GF-D8 (cell line): ENCODE measurements at places on chromosomes 6 and 20.

GRCh38 chr6:465531-466348 lies 74.2 kb downstream of the IRF4 start:
- DNase-seq = no peak

- DNase-seq = no peak
Observed at GRCh38 chr6:12152023-12152970, 137.9 kb upstream of the EDN1 start.

DNA sequence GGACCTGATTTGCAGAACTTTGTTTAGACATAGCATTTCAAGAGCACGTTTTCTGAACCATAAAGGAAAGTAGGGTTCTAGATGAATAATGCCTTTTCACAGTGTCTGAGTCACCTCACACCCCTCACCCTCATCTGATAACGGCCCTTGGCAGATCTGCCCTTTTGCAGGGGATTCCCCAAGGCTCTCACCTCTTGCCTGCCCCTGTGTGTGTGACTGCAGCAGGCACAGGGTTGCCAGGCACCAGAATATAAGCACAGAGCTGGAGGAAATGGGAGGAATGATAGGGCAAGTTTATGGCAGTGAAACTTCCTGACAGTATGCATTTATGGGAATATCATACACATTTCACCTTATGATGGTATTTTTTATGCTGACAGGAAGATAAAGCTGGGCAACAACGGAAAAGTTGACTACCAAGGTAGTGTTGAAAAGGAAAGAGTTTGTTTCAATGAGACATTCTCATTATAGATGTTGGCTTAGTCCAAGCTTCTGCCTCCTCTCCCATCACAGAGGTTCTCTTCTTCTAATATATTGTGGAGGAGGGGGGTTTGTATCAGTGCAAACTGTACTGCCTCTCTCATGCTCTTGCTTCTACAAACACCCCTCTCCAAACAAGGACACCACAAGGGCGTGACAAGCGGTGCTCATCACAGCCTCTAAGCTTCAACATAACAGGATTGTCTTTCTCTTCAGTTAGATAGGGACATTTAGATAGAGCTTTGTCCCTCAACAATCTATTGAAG lies 101.5 kb upstream of the BACH2 start:
- peak; percentile 19 for DNase-seq

- DNase-seq = no peak
Observed at GRCh38 chr6:4486568-4487315, 289.5 kb upstream of the CDYL start.

DNA sequence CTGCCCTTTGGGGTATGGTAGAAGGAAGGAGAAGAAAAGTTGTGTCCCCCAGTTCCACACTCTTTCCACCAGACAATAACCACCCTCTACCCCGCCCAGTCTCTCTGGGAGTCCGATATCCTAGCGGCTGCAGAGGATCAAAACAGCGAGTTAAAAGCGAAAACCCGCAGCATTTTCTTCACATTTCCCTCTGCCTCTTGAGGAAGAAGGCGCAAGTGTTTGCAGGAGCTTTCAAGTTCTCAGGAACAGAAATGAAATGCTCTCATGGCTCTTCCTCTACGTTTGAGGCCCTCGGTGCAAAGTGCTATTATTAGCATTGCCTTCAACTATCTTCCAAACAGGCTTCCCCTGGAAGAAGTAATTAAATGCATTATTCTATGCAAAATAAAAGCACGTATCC lies 52.2 kb upstream of the CCDC167 start:
- no peak for DNase-seq

GRCh38 chr20:10497283-10497682 lies 62.2 kb downstream of the SLX4IP start:
- no peak for DNase-seq

GRCh38 chr6:112268654-112269053 lies 14.3 kb upstream of the LAMA4 start:
- DNase-seq = no peak

- DNase-seq = no peak
Observed at GRCh38 chr6:12653486-12653885, 63.1 kb upstream of the PHACTR1 start.

DNA sequence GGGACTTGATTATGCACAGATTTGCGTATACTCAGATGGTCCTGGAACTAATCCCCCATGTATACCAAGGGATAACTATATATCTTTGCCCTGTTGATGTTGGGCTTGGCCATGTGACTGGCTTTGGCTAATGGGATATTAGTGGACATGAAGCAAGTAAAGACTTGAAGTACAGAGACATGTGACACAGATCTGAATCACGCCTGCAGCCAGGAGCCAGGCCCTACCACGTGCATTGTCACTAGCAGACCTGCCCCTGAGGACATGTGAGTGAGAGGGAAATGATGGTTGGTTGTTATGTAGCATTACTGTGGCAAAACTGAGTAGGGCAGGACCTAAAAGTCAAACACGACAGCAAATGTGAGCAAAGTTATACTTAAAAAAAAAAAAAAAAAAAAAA lies 155.7 kb downstream of the AKAP7 start:
- DNase-seq = no peak

DNA sequence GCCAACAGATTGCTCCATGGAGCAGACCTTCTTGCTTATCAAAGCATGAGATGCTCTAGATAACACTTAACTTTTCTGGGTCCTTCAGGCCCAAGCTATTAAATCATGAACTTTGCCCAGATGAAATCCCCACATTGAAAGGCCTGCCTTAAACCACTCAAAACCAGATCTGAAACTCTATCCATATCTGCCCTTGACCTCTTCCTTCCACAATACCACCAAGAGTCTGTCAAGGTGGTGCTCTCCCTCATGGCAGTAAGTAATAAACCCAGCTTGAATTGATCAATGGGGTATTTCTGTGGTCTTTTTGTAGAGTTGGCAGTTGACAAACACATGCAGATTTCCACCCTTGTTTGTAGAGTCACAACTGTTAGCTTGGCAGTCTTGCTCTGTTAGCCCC lies 135.5 kb downstream of the ISM1 start:
- no peak for DNase-seq

- DNase-seq = no peak
Observed at GRCh38 chr6:53411451-53411850, 62.7 kb upstream of the ELOVL5 start.

- no peak for DNase-seq
Observed at GRCh38 chr6:41602864-41603608, 35.2 kb upstream of the MDFI start.

DNA sequence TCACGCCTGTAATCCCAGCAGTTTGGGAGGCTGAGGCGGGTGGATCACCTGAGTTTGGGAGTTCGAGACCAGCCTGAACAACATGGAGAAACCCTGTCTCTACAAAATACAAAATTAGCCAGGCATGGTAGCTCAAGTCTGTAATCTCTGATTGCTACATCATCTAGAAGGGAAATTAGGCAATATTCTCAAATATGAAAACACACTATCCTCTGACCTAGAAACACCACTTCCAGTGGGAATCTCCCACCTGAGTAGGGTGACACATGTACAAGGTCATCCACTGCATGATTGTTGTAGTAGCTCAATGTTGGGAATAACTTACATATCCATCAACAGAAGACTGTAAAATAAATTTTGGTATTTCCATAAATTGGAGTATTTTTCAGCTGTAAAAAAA lies 19.1 kb upstream of the SIRPD start:
- peak; percentile 13 for DNase-seq

DNA sequence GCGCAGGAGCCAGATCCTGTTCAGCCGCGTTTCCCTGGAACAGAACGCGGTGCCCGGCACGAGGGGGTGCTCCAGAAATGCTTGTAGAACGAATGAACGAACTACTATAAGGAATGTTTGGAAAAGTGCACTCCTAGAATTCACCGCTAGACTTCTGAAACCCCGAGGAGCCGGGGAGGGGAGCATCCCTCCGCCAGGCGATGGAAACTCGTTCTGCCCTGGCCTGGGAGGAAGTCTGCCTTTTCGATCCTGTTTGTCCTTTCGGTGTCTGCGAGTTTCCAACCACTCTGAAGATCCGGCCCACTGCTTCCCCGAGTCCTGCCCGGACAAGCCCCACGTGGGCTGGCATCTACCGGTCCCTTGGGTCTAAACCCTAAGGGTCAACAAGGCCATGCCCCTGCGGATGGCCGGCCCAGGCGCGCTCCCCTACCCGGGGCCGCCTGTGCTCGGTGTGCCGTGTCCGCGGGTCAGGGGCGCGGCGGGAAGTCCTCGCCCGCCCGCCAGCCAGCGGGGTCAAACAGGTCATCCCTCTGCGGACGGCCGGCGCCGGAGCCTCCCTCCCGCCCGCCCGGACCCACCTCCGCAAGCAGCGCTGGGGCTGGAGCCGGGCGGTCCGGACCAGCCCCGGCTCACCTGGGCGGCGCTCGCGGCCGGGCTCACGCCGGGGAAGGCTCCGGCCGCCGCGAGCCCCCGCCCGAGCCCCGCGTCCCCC lies 526 bp downstream of the SULF2 start:
- no peak for DNase-seq

DNA sequence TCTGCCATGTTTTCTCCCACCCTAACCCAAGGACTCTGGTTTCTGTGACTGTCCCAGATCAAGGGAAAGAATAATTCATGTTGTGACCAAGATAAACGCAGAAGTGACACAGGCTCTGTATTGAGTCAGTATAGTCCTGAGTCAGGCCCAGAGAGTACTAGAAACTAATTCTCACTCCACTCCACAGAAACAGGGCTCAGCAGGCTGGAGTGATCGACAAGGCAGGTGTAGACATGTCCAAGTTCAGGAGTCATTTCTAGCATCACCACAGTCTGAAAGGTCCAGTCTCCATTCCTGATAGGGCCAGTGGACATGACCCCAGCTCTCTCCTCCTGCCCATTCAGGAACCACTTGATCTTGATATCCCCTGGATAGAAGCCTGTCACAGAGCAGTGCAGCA lies 2.7 kb downstream of the HLA-DOB start:
- DNase-seq = no peak

DNA sequence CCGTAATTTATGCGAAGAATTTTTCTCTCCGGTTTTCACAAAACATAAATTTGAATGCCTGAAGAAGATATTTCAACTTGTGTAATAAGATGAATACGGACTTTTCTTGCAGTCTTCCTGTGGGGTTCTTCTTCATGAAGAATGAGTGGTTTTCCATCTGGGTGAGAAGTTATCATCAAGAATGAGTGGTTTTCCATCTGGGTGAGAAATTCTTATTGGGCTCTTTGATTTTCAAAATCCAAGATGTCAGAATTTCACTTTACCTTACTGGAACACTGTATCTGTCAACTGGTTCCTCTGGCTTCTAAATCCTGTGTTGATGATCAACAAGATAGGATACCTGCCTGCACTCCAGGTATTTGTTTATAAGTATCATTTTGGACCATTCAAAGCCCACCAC lies 160.1 kb upstream of the C6orf118 start:
- no peak for DNase-seq

DNA sequence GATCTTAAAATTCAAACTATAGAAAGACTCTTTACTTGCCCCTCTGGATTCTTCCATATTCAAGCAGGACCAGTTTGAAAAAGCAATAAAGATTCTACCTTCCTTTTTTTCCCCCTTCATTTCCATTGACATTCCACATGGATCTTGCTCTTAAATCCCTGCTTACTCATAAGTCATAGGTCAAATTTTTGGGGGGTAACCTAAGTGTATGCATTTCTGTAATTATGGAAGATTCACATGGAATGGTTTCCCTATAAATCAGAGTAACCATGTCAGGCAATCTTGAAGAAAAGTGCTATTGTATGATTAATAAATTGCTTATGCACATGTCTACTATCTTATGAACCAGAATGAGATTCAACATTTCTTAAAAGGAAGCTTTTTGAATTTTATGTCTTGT lies 551.0 kb downstream of the HAO1 start:
- DNase-seq = no peak

DNA sequence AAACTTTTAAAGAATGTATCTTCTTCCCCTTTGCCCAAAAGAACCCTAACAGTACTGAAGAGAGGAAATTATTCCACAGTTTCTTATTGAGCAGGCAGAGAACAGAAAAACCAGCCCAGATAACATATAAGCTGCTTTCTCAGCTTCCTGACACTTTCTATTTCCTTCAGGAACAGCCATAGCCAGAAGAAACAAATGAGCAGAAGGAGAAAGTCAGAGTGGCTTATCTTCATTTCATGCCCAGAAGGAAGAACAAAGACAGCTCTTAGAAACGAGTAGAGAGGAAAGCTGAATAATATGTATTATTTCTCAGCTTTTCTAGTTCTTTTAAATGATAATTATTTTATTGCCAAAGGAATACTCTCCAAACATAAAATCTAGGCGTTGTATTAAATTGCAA lies 793.7 kb downstream of the GRIK2 start:
- no peak for DNase-seq

DNA sequence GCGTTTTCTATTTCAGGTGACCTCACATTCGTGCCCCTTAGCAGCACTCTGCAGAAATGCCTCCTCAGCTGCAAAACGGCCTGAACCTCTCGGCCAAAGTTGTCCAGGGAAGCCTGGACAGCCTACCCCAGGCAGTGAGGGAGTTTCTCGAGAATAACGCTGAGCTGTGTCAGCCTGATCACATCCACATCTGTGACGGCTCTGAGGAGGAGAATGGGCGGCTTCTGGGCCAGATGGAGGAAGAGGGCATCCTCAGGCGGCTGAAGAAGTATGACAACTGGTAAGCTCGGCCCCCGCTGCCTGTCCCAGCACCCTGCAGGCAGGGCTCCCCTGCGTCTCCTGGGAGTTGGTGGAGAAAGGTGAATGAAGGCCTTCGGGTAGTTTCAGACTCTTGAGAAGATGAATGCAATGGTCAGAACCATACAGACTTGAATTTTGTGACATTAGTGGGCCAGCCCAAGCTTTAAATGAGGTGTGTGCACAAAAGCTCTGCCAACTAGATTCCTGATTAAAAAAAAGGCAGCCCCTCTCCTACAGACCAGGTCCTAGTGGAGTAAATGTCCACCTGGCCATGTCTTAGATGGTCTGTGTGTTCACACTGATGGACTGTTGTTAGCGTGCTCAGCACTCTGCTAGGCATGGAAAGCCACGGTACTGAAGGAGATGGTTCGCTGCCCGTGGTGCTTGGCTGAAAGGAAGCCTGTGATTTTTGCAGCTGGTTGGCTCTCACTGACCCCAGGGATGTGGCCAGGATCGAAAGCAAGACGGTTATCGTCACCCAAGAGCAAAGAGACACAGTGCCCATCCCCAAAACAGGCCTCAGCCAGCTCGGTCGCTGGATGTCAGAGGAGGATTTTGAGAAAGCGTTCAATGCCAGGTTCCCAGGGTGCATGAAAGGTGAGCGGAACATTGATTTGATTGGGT lies 708 bp downstream of the PCK1 start:
- DNase-seq = no peak

- DNase-seq = no peak
Observed at GRCh38 chr6:143399176-143399575, 51.3 kb downstream of the ADAT2 start.

DNA sequence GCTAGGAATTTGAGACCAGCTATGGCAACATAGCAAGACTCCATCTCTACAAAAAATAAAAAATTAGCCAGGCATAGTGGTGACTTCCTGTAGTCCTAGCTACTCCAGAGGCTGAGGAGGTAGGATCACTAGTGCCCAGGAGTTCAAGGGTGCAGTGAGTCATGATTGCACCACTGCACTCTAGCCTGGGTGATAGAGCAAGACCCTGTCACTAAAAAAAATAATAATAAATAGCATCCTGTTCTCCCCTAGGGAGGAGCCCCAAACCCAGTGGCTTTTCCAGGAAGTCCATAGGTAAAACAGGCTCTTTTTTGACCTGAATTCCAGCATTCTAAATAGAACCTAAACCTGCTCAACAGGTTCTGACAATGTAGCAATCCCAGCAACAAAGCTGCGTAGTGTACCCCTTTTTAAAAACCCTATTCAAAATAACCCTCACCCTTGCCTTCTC lies 192.0 kb downstream of the ALDH8A1 start:
- no peak for DNase-seq

- DNase-seq = no peak
Observed at GRCh38 chr6:28347119-28347518, 2.6 kb upstream of the ZKSCAN3 start.

GRCh38 chr20:2237059-2237458 lies 58.7 kb upstream of the TGM3 start:
- peak; percentile 45 for DNase-seq

- no peak for DNase-seq
Observed at GRCh38 chr20:53926428-53927028, 143.9 kb downstream of the BCAS1 start.
